HuH-7.5 (cell line): ENCODE measurements at places on chromosomes 3 and 15.

GRCh38 chr3:42683875-42684598 lies 1.3 kb upstream of the KLHL40 start:
- peak; percentile 73 for DNase-seq

DNA sequence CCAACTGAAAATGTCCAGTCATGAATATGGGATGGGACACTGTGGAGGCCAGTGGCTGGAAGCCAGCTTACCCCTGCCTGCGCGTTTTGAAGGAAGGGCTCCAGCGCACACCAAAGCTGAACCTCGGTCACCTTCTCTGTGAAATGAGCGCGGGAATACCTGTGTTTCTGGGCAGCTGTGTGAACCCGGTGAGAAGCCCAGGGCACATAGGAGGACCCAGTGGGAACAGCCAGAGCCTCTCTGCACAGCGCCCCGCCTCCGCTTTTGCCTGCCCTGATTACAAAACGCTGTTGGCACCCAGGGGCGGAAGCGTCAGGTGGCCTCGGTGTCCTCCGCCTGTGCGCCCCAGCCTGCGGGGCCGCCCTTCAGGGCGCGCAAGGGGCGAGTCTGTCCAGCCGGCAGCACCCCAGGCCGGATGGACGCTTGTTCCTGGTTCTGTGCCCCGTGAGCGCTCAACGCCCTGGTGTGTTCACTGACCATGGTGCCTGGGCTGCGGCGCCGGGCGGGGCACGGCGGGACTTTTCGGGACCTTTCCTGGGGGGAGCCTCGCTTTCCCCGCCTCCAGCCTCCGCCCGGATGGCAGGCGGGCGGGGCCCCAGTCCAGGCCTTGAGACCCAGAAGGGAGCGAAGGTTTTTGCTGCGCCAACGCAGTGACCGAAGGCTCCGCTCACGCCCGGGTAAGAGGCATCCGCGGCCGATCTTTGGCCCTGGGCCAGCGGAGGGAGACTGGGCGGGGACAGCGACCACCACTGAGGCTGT lies at the start of gene SQOR:
Gene SQOR, plus strand, starts transcription at position 598 of the 759 bp plus-strand sequence. CDS start 23,895 bp downstream, outside the sequence.
- peak; percentile 45 for DNase-seq

DNA sequence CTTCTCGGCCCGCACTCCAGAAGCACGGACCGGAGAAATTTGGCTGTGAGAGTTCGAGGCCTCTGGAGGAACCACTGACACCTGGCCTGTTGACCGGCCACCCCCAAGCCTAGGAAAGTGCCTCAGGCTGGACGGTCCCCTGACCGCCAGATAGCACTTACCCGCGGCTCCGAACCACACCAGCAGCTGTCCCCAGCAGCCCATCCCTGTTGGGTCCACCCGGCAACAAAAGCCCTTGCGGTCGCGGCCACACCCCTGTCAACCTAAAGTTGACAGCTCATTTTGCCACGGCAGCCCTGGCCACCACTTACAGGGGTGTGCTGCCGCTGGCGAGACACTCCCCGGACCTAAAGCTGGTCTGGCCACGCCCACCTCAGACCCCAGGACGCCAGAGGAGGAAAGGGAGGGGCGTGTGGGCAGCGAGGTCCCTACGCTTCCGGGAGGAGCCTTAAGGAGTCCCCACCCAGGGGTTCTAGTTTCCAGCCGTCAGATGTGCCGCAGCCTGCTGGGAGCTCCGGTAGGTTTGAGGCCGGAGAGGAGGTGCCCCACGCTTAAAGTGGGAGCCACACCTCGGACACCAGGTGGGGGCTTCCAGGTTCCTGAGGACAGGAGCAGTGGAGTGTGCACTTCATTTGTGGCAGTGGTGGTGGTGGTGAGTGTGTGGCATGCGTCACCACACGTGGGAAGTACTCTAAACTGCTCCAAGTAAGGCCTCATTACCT lies at the start of gene LTK:
Gene LTK, minus strand, starts transcription at position 322 of the 722 bp plus-strand sequence. Its CDS starts 118 bp downstream, at position 204.
- no peak for DNase-seq

DNA sequence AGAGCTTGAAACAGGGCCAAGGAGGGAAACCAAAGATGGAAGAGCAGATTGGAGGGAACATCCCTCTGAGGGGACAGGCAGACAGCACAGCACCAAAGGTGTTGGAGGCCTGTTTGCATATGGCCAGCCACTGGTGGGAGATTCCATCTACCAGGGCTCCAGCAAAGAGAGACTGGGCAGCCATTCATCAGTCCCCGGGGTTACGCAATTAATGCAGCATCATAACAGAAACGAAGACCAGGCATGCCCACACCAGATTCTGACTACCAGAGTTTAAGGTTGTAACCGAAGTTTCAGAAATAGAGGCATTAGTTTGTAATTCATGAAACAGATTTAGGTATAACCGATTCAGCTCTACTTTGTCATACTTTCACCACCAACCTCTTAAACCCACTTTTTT lies 58.1 kb downstream of the COL8A1 start:
- DNase-seq, result no peak

- DNase-seq, result peak; percentile 35
Measured at GRCh38 chr15:33737687-33738601, 230.4 kb upstream of the CHRM5 start.
